ENCODE measurements at places on chromosomes 5 and 9.

DNA sequence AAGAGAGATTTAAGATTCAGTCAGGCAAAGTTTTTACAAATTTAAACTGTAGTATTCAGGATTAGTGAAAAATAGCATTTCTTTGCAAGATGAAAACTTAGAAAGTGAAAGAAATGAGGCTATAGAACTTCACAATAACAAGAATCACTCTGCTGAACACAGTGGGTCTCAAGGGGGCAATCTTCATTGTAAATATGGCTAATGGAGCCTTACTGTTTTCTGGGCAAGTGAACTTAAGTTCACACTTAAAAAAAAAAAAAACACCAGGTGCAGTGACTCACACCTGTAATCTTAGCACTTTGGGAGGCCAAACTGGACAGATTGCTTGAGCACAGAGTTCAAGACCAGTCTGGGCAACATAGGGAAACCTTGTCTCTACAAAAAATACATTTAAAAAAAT lies 175.9 kb upstream of the SNX2 start:
- no peaks in the 10 kb centered on the region for H3K36me3 ChIP-seq
- H3K4me1 ChIP-seq: no peaks in the 10 kb centered on the region
- no peaks in the 10 kb centered on the region for H3K27me3 ChIP-seq
- H3K4me3 ChIP-seq: no peak overlapping the region
- H3K27ac ChIP-seq: no peak overlapping the region
- DNase-seq: no peak

GRCh38 chr5:149794487-149794971 lies 64.4 kb downstream of the PPARGC1B start:
- no peak overlapping the region for H3K4me3 ChIP-seq
- H3K27me3 ChIP-seq: no peaks in the 10 kb centered on the region
- peaks cover 77% of the 10 kb centered on the region for H3K4me1 ChIP-seq
- H3K27ac ChIP-seq: peak overlapping the region; percentile 99
- DNase-seq: no peak

DNA sequence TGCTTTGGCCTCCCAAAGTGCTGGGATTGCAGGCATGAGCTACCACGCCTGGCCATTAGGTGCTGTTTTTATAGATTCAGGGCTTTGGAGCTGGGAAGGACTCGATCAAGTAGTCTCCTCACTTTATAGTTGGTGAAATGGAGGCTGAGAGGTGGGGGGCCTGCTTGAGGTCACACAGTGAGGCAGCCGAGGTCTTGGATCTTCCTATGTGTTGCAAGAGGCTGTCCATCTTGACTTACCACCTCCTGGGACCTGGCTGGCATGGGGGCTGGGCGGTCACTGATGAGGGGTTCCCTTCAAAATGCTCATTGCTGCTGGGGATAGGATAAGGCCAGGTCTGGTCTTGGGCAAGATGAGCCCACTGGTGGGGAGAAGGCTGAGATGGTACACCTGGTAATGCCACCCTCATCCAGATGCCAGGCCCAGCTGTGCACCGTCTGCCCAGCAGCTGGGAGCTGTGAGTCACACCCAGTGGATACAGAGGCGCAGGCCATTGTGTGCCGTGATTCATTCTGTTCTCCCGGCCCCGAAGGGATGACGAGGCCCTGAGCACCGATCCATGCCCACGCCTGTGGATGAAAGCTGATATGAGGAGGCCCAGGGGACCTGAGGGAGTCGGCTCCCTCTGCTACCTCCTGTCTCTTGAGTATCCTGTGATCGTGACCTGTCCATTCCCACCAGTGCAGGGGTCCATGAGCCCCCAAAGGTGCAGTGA lies 10.5 kb upstream of the NDST1 start:
- peak; percentile 85 for DNase-seq
- no peak overlapping the region for H3K4me3 ChIP-seq
- H3K4me1 ChIP-seq: peaks cover 67% of the 10 kb centered on the region
- peak overlapping the region; percentile 74 for H3K27ac ChIP-seq

- H3K36me3 ChIP-seq: no peaks in the 10 kb centered on the region
- no peak overlapping the region for H3K4me3 ChIP-seq
- H3K27ac ChIP-seq: no peak overlapping the region
- H3K27me3 ChIP-seq: no peaks in the 10 kb centered on the region
- no peak for DNase-seq
- no peaks in the 10 kb centered on the region for H3K4me1 ChIP-seq
Measured at GRCh38 chr9:125525921-125526631, 180.9 kb downstream of the MAPKAP1 start.

DNA sequence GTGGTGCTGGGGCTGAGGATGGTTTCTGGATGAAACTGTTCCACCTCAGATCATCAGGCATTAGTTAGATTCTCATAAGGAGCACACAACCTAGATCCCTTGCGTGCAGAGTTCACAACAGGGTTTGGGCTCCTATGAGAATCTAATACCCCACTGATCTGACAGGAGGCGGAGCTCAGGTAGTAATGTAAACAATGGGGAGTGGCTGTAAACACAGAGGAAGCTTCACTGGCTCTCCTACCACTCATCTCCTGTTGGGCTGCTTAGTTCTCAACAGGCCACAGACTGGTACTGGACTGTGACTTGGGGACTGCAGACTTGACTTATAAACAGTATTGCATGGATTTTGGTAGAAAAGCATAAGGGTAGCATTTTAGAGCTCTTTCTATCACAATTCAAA lies 870.7 kb upstream of the CDH10 start:
- DNase-seq: no peak
- no peak overlapping the region for H3K4me3 ChIP-seq
- no peak overlapping the region for H3K27ac ChIP-seq
- H3K36me3 ChIP-seq: no peaks in the 10 kb centered on the region

GRCh38 chr5:60349891-60350415 lies 350.0 kb downstream of the DEPDC1B start:
- no peaks in the 10 kb centered on the region for H3K27me3 ChIP-seq
- no peak overlapping the region for H3K4me3 ChIP-seq
- H3K4me1 ChIP-seq: no peaks in the 10 kb centered on the region
- DNase-seq: no peak
- no peaks in the 10 kb centered on the region for H3K36me3 ChIP-seq

DNA sequence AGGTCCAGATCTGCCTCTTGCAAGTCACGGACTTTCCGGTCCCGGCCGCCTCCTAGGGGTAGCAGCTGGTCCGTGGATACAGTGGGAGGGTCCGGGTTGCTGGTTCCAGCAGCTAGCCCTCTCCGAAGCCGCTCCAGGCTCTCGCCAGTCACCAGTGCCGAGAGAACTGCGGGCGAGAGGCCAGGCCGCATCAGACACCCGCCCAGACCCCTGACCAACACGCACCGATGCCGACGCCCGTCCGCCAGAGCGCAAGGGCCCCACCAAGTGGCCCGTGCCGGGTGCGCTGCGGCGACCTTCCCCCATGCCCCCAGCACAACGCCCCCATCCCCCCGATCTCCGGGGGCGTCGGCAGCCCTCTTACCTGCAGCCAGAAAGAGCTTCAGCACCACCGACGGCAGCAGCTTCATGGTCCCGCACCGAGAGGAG lies 470 bp downstream of the HBEGF start:
- peak overlapping the region; percentile 94 for H3K27ac ChIP-seq
- H3K36me3 ChIP-seq: no peaks in the 10 kb centered on the region

GRCh38 chr9:70883056-70883455 lies 238.4 kb downstream of the TRPM3 start:
- H3K4me3 ChIP-seq: no peak overlapping the region
- no peak for DNase-seq
- H3K27ac ChIP-seq: no peak overlapping the region
- H3K36me3 ChIP-seq: no peaks in the 10 kb centered on the region
- H3K27me3 ChIP-seq: no peaks in the 10 kb centered on the region

DNA sequence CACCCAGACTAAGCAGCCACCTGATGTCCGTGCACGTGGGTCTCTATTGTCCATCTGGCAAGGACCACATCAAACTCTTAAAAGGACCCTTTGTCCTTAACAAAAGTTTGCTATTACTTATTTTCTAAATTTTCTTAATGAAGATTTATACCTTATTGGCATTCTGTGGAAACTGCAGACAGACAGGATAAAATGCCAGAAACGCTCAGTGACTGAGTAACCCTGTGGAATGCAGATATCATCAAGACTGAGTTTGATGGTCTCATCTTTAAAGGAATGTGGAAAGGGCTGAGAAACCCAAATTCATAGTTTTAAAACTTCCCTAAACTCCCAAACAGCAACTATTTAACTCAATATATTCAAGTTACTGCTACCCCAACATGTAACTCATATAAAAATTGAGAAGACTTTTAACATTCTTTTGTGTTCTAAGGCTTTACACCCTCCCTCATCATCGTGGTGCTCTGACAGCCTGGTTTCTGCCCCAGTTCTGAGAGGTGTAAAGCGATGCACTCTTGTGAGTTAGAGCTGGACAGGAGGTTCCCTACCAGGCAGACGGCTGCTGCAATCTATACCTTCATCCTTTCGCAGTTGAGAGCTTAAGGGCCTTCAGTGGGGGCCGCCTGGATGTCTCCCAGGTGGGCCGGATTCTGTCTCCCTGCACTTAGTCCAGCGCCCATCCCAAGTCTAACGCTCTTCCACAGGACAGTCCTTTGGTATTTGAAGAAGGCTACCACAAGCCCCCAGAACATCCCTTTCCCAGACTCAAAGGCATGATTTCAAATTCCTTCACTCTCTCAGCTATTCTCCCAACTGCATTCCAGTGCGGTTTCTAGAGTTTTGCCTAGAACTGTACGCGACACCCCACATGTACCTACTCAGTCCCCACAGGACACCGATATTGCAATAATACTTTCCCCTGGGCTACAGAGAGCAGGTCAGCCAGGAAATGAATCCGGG lies 68.9 kb downstream of the DAP start:
- no peak for DNase-seq
- H3K4me3 ChIP-seq: no peak overlapping the region
- no peaks in the 10 kb centered on the region for H3K36me3 ChIP-seq
- H3K27me3 ChIP-seq: no peaks in the 10 kb centered on the region
- no peaks in the 10 kb centered on the region for H3K4me1 ChIP-seq
- no peak overlapping the region for H3K27ac ChIP-seq

DNA sequence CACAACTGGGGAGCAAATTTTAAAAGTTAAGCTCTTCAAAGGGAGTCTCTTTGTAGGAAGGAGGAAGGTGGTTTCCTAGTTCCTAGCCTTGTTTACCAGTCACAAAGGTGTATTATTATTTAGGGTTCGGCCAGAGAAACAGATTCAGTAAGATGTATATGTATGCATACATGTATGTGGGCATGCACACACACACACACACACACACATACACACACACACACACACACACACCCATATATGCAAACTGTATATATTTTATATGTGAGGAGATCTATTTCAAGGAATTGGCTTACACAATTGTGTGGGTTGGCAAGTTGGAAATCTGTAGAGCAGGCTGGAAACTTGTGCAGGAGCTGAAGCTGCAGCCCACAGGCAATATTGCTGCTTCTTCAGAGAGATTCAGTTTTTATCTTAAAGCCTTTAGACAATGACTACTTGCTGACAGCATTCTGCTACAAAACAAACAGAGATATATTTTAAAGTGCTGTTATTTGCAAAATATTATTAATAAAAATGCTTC lies 75.3 kb upstream of the DNAH5 start:
- H3K4me1 ChIP-seq: no peaks in the 10 kb centered on the region
- DNase-seq: no peak
- H3K36me3 ChIP-seq: no peaks in the 10 kb centered on the region
- H3K27me3 ChIP-seq: no peaks in the 10 kb centered on the region
